DMS 273 treated with DMSO at 0.1 percent for 48 hours (cell line): ENCODE measurements at places on chromosomes 6 and 20.

DNA sequence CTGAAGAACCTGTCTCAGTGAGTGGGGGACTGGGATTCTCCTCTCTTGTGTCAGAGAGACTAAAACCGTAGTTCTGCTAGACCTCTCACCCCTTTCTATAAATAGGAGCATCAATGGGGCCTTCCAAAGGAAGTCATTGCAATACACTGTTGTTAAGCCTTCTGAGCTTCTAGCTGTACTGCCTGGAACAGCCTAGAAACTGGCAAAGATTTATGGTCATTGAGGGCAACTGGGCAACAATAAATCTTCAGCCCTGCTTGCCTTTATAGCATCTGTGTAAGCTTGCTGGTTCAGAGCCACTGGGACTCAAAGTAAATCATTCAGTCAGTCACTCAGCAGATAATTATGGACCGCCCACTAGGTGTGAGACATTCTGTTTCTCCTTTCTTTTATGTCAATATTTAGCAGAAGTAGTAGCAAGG is 53.2 kb downstream of the PPP1R14C start:
- no peak for DNase-seq

- no peak for DNase-seq
Observed at GRCh38 chr6:38782616-38783015, 67.5 kb downstream of the DNAH8 start.

- no peak for DNase-seq
Observed at GRCh38 chr6:33072508-33073100, 845 bp downstream of the HLA-DPA1 start.

DNA sequence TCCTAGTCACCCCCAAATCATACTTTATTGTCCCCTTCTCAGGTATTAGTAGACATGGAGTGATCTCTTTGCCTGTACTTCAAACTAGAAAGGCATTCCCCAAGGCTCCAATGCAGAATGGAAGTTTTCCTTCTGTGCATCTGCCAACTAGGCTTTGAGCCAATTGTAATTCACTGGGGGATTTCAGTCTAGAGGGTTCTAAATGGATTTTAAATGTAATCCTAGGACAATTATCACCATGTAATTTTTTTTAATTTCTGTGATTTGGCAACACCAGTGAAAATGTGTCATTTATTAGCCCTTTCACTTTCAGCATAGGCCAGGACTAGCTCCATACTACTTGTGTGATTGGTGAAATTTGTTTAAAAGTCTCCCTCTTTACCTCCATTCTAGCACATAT is 557.6 kb upstream of the MARCKS start:
- DNase-seq, result no peak

DNA sequence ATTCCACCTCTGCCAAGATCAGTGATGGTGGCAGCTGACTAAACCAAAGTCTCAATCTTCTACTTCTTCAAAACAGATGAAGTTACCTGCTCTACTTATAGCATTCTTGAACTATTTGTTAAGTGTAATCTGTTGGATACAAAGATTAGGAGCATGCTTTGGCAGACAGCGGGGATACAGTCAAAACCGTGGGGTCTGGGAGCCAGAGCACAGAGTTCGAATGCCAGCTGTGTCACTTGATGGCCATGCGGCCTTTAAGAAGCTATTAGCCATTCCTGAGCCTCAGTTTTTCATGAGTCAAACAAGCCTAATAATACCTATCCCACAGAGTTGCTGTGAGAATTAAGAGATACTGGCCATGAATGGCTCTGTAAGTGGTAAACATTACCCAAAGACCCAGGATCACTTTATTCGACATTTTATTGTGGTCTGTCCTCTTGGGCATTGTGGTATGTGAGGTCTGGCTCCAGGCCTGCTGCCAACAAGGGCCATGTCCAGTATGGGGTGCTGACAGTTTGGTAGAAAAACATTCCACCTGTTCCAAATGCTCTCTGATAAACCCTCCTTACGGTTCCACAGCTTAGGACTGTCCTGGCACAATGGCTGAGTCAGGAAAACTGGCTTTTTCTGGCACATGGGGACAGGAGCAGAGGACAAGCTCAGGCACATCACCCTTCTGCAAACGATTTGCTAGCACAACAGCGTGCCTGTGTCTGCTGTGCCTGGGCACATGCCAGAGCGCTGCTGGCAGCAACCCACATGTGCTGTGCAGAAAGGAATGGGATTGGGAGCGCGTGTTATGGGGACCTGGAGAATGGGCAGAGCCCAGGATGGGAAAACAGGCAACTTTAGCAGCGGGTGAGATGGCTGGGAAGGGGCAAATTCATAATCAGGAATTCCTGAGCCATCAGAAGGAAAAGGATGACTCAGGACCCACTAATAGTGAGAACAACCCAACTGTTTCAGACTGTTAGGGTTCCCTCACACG is 15.7 kb upstream of the FAM83C start:
- DNase-seq, result peak; percentile 52

DNA sequence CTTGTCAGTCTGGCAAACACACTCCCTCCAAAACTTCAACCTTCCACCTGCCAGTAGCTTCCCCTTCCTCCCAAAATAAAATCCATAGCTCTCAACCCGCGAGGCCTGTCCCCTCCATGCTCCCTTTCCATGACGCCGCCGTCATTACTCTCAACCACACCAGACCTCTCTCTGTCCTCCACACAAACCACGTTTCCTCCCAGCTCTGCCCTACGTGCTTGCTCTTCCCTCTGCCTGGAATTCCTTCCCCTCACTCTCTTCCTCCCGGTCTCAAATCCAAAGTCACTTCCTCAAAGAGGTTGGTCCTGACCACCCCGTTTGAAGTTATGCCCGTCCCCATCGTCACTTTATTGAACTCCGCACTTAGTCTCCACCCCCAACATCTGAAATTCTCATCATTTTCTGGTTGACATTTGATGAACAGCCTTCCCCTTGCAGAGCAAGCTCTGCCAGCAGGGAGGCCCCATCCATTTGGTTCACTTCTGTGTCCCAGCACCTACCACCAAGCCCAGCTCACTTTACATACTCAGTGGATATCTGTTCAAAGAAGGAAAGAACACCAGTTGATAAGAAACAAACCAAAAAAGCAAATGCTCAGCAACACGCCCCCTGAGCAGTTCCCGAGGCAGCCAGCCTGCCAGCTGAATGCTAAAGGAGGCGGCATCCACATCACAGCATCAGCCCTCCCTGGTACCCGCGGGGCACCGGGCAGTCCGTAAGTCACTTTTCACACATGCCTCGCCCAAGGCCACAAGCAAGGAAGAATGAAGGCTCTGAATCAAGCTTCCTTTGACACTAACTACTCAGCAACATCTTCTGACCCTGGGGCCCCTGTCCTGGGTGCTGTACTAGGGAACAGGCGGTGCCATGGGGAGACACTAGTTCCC is 125.0 kb downstream of the NFATC2 start:
- no peak for DNase-seq

- DNase-seq, result no peak
Observed at GRCh38 chr6:13536796-13537526, 37.4 kb upstream of the SIRT5 start.

DNA sequence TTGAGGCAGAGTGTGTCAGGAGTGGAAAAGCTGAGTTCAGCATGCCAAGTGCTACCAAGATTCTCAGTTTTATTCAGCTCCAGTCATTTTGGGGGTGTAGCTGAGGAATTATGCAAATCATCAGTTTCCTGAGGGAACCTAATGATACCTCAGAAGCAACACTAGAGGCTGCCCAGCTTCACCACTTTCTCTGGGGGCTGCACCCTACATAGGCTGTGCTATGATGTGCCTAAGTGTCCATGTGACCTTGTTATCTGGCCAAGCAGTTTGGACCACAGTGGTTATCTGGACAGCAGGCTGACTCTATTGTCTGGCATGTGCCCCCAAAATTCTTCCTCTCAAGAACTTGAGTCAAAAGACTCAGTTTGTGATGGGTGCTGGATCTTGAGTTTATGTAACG is 374.6 kb upstream of the SYNCRIP start:
- no peak for DNase-seq

GRCh38 chr20:44092551-44093248 is 94.3 kb downstream of the JPH2 start:
- peak; percentile 40 for DNase-seq

DNA sequence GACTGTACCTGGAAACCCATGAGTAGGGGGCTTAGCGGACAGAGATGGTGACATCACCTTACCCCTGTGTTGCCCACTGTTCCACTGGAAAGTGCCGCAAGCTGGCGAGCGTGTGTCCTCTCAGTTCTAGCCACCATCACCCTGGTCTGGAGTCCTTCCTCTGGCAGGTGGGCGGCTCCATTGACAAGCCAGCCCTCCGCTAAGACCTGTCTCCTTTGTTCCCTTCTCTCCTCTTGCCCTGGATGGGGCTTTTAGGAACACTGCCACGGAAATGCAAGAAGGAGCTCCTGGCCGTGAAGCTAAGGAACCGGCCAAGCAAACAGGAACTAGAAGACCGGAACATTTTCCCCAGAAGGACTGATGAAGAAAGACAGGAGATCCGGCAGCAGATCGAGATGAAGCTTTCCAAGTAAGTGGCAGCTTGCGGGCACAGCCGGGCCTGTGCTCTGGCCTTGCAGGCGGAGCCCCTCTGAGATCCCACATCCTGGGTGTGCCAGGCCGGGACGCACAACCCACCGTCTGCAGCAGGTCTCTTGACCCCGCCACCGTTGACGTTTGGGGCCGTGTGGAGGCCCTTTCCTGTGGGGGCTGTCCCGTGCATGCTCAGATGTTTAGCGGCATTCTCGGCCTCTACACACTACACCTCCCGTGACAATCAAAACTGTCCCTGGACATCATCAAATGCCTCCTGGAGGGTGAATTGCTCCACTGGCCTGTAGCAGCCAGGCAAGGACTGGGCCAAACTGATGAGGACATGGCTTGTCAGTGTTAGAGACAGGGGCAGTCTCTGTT is 127.5 kb downstream of the SYCP2 start:
- DNase-seq, result no peak

GRCh38 chr20:51106011-51106410 is 83.1 kb upstream of the KCNG1 start:
- no peak for DNase-seq
